ENCODE measurements at places on chromosomes 16 and 17. TPM values are rescaled to one million over a fixed set of nuclear protein-coding genes. Genes with fewer than 3 reads are reported as not detected.

PERCC1 gene
- not detected for polyA plus RNA-seq

KRT36 gene
- not detected for polyA plus RNA-seq

RPS6KB1 gene
- polyA plus RNA-seq = 40.7 TPM

IRX3 gene
- polyA plus RNA-seq = 39.2 TPM

TMEM220 gene
- polyA plus RNA-seq = 10.6 TPM

TPPP3 gene
- 79.1 TPM for polyA plus RNA-seq

NLGN2 gene
- 34.3 TPM for polyA plus RNA-seq

Data from left renal cortex interstitium (tissue), 4 donors.